Stimulated activated CD8-positive, alpha-beta memory T cell treated with anti-CD3 and anti-CD28 coated beads, Interleukin-7, amount 100 ng/mL, for 1 hour (primary cell): ENCODE measurements at places on chromosomes 2 and 18.

GRCh38 chr2:198441246-198441645 is 636.9 kb downstream of the PLCL1 start:
- no peak for DNase-seq

- DNase-seq = no peak
These were observed 50.7 kb upstream of the RNU4ATAC start for GRCh38 chr2:121479882-121480522.

DNA sequence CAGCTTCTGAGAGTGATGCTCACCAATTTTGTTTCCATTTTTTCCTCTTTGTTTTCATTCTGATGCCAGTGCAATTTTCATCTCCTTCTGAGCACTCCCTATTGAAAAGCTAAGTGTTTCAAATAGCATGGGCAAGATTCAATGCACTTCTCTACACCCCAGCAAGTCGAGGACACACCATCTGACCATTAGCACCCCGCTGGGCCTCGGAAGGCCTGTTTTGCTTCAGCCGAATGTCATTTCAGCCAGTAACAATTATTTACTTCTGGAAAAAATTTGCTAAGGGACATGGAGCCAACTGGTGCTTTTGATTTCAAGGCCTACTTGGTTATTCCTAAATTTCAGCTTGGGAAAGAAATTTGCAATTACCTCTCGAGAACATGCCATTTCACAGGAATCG is 392.4 kb downstream of the RNF144A start:
- no peak for DNase-seq

DNA sequence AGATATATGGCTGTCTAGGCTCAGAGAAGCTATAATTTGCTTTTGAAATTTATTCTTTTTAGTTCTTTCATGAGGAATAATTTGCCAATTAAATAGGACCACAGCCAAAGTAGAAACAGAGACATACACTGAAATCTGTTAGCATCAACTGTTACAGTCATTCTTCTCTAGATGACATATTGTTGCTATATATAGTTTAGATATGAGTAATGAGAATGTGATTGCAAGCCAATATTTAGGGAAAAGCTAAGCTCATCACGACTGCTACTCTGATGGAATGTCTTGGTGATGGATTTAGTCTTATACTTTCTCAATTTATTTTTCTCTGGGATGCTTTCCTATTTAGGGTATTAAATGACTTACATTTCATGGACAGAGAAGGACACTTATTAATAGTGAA is 259.1 kb downstream of the LNPK start:
- DNase-seq = no peak
